ENCODE measurements at places on chromosomes 5 and 9.

GRCh38 chr9:96321515-96321914, 19.5 kb upstream of the HSD17B3 start:
- DNase-seq = no peak

DNA sequence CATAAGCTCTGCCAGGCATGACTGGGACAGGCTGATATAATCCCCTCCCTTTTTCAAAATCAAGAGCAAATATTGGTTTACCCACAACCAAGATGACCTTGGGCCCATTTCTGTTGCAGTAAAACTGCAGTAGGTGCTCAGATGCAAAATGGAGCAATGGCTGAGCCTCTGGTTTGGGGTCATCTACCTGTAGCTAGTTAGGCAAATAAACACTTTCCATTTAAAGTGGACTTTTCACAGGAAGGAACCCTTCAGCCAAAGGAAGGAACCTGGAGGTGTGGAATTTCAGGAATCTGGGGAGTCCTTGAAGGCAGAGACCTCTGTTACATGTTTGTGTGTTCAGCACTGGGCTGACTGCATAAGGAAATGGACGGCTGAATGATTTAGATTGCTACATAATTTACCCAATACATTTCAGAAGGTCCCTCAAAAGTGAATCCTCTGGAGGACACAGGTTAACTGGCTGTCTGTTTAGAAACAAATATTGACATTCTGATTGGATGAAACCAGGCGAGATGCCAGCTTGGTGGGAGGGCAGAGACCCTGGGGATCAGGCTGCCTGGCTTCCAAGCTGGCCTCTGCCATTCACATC, 170.1 kb upstream of the ZNF618 start:
- DNase-seq = no peak

DNA sequence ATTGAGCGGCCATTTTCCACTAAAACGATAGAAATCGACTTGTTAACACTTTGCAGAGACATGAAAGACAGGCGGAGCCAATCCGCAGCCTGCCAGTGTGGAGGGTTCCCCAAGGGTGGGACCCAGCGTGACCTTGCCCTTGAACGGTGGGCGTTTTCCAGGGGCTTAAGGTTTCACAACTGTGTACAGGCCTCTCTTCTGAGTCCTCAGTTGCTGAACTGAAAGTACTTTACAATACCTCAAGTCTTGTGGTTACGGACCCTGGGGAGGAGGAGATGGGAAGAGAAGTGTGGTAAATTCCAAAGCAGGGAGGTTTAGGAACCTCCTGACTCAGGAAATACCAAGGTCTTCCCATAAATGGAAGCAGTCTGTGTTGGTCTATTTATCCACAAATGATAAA, 68.2 kb upstream of the CKMT2 start:
- no peak for DNase-seq

- DNase-seq = no peak
Observed at GRCh38 chr9:83629433-83630104, 6.6 kb downstream of the IDNK start.

DNA sequence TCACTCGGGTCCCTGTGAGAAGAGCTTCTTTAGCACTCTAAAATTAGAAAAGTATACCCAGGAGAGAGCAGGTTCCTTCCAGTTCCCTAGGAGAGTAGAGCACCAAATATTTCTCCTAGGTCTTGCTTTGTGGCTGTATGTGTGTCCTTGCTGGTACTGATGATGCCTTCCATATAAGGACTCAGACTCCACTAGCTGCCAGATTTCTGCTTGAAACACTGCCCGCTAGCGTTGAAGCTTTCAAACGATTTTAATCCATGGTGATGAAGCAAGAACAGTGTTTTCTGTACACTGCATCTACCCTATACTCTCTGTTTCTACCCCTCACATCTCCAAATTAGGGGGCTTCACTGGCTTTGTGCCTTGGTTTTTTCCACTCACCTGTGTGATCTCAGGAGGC, 2.4 kb upstream of the SMC2 start:
- DNase-seq = no peak

- DNase-seq = no peak
Observed at GRCh38 chr5:43231977-43232376, 40.0 kb downstream of the NIM1K start.

DNA sequence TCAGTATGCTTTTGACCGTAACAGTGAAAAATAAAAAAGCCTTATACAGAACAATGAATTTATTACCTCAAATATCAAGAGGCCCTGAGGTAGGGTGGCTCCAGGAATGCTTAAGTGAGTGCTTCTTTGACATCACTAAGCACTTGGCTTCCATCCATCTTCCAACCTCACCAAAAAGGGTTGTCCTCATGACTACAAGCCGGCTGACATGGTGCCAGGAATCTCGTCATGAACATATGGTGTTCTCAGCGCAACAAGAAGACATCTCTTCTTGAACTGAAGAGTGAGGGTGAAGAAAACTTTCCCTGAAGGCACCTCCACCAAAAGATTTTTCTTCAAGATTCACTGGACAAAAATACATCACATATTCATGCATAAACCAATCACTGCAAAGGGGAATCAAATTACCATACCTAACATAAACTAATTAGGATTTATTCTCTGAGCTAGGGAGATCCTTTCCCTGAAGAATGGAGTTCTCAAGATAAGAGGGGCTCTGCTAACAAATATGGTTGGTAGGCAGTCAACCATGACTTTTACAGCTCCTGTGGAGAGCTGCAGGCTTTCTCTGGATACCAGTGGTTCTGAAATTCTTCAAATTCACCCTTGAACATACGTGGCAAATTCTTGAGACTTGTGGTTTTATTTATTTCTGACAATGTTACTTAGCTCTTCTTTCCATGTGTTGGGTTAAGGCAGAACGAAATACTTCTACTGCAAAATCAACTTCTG, 49.5 kb downstream of the AGXT2 start:
- no peak for DNase-seq

DNA sequence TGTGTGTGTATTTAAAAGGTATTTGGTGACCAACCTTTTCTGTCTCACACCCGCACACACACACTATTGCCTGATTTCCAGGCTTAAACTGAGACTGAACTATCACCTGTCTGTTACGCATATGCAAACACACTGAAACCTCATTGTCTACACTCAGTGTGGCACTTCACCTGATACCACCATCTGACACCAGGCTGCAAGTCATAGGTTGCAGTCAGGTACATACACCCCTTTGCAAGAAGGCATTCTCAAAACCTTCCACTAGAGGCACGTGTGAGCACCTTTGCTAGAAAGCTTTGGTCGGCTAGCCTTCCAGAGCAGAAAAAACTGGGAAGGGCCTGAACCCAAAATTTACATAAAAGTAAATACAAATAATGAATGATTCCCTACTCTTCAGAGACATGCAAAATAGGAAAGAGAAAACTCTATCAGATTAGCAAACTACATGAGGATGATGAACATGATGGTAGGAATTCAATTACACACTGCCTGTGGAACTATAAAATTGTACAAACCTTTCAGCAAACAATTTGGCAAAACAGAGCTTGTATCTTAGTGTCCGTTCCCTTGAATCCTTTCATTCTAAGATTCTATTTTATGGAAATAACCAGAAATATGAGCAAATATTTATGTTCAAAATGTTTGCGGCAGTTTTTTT, 5.9 kb upstream of the FOXD1 start:
- no peak for DNase-seq

DNA sequence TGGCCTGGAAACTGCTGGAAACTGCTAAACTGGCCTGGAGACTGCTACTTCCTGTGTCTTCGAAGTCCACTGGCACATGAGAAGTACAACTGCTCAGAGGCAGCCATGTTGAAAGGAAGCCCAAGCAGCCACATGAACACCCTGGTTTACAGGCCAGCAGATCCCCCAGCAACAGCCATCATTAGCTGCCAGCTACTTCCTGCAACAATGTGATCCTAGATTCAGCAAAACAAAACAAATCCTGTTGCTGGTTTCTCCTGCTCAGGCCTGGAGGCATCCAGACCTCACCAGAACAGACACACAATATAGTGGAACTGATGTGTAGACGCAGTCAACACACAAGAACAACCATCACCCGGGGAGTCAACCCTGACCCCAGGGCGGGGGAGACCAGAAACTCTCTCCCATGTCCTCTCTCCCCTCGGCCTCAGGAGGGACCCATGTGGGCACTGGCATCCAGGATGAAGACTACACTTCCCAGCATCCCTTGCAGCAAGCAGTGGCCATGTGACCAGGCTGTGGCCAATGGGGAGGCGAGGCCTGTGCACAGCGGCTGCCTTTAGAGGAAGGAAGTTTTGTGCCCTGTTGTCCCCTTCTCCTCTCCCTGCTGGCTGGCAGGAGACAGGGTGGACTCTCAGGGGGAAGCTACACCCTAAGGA, 9.2 kb upstream of the LCN15 start:
- DNase-seq = no peak

DNA sequence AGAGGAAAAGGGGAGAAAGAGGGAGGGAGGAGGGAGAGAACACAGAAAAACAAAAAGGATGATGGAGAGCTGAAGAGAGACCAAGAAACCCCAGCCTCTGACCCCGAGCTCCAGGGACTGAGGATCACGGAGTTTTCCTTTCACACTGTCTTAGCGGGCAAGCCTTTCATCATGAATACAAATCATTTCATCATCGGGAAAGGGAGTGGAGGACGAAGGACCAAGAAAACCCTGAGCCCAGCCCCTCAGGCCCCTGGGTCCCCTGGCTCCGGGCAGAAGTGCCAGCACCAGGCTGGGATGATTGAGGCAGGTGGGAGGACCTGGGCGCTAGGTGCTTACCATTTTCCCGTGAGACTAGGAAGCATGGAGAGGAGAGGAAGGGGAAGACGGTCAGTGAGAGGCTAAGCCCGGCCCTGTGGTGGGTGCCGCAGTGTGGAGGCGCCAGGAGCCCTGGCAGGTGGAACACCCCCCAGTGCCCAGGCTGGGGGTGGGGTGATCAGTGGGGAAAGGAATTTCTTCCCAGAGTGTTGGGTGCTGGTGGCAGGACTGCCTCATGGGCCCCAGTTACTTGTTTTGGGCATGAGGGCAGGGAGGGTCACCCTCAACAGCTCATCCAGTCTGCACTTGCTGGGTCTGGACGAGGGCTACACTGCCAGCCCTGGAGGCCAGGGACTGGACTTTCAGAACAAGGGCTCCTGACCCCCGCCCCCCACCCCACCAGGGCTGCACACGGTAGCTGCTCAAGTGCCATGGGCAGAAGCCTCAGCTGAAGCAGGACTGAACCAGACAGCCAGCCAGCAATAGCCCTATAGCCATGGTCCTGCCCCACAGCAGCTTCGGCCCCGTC, 49.0 kb upstream of the SARDH start:
- no peak for DNase-seq
